ENCODE measurements at places on chromosomes 5 and 9. TPM values are rescaled to one million over a fixed set of nuclear protein-coding genes. Genes with fewer than 3 reads are reported as not detected.

- DNase-seq, result no peak
Measured at GRCh38 chr9:25584611-25585010, 93.6 kb downstream of the TUSC1 start.

The GPR21 gene
- total RNA-seq, result 2.4 TPM

The TXNDC8 gene
- not detected for total RNA-seq

The ZMYND19 gene
- total RNA-seq, result 12.5 TPM

The GPR150 gene
- 0.45 TPM for total RNA-seq

DNA sequence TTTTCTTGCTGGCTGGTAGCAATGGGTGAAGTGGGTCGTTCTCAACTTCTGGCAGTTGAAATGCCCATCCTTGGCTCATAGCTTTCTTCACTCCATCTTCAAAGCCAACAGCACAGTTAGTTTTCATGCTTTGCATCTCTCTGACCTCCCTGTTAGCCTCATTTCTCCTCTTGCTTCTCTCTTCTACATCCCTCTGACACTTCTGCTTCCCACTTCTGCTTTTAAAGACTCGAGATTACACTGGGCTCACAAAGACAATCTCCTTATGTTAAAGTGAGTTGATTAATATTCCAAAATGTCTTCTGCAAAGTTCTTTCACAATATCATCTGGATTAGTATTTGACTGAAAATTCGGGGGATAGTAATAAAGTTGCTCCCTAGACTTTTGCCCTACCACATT lies 684.8 kb upstream of the CCNG1 start:
- DNase-seq, result no peak

DNA sequence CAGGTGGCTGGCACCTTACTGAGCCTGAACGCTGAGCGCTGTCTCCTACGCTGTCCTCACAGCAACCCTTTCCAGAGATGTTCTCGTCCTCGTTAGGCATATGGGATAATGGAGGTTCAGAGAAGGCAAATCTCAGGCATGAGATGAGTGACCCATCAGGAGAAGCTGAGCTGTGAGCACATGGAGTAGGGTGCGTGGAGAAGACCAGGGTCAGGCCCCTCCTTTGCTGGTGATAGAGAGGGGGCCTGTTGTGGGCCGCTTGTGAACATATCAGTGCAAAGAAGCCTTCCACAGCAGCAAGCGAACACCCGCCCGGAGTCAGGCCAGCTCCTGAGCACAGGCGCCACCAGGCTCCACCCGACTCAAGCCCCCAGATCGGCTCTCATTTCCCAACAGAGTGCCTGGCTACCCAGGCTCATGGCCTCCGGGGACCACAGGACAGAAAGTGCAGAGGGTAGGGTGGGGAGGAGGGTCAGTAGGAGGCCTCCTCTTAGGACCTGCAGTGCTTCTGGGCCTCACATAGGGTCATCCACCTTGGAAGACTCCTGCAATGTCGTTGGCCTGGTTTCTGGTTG lies 15.0 kb upstream of the TIFAB start:
- DNase-seq, result peak; percentile 5

DNA sequence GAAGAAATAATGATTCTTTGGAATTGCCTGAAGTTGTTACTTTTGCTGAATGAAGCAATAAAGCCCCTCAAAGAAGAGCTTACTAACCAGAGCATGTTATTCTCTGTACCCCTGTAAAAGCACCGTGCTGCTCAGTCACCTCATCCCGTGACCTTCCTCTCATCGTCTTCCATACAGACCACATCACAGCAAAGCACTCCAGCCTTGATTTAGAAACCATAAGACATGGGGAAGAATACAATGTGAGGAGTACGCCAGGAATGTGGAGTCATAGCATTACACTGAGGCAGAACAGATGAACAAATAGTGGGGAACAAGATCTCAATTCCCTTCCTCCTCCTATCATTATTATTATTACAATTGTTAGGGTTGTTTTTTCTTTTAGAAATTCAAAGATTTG lies 49.1 kb downstream of the ERAP1 start:
- no peak for DNase-seq

- no peak for DNase-seq
Measured at GRCh38 chr9:124369231-124369797, 45.9 kb downstream of the PSMB7 start.

Measured in left colon (tissue), 2 donors.